ENCODE measurements at places on chromosomes 16 and 17.

DNA sequence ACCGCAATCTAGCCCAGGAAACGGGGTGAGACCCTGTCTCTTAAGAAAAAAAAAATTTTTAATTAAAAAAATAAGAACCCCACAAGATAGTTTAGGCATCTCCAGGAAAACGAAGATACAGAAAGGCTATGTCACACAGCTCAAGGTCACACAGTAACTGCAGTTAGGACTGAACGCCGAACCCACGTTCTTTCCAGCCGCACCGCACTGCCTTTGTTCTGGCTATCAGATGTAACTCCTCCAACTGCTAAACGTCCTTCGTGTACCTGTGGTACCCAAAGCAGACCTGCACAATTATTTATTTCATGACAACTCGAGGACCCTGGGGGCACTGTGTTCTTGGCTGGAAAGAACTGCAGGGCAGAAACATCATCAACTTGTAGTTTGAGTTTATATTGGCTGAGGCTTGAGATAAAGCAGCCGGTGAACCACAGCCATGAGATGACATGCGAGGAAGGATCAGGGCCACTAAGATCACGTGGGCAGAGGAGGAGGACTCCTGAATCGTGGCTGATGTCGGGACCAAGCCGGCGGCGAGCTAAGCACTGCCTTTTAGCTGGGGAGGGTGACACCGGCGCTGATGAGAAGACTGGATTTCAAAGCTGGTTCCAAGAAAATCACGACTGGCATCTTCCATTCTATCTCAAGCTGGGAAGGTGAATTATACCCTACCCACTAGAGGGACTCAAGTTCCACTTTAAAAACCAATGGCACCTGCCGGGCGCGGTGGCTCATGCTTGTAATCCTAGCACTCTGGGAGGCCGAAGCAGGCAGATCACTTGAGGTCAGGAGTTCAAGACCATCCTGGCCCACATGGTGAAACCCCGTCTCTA is 20.7 kb upstream of the MNT start:
- DNase-seq: no peak

DNA sequence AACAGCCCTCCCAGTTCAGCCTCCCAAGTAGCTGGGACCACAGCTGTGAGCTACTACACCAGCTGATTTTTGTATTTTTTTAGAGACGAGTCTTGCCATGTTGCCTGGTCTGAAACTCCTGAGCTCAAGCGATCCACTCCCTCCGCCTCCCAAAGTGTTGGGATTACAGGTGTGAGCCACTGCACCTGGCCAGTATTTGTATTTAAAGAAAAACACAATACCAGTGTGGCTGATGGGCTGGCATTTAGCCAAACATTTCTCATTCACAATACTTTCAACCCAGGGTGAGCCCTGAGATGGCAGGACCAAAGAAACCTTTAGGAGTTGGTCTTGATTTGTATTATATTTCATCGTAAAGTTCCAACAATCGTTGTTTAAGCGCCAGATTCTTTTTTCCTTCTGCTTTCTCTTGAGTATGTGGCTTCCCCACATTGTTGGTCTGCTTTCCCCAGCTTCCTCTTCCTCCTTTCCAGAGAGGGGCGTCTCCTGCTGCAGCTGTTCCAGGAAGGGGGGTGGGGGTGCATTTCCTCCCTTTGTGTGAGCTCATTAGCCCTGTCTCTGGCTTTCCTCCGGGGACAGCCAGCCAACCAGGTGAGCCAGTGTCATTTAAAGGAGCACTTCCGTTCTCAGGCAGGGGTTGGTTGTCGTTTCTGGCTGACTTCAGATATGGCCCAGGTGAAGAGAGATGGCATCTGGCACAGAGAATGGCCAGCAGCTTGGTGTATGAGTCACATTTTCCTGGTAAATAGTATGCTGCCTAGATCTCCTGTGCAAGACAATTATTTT is 79.9 kb downstream of the GPRC5B start:
- no peak for DNase-seq

DNA sequence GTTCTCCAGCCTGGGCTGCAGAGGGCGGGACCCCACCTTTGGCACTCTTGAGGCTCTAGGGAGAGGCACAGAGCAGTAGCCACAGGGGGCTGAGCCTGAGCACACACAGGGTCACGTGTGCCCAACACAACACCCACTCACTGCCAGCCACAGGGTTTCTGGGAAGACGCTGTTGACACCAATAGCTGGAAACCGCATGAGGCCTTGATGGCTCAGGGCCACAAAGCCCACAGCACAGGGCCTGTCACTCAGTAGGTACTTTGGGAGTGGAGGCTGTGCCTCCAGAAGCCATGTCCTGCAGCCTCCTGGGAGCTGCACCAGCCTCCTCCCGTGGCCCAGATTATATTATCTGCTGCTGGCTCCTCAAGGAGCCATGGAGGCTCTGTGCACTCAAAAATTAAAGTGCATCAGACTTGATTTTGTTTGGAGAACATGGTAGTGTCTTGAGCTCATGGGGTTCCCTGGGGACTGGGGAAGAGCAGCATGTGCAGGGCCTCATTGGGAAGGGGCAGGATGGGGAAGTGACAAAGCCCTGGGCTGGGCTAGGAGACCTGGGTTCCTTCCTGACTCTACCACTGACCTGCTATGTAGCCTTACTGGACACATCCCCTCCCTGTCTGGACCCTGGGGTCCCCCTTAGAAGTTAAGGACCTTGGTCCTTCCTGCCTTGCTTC is 12.5 kb upstream of the SREBF1 start:
- DNase-seq: no peak

GRCh38 chr16:57388359-57389086 is 16.0 kb upstream of the CCL17 start:
- no peak for DNase-seq

DNA sequence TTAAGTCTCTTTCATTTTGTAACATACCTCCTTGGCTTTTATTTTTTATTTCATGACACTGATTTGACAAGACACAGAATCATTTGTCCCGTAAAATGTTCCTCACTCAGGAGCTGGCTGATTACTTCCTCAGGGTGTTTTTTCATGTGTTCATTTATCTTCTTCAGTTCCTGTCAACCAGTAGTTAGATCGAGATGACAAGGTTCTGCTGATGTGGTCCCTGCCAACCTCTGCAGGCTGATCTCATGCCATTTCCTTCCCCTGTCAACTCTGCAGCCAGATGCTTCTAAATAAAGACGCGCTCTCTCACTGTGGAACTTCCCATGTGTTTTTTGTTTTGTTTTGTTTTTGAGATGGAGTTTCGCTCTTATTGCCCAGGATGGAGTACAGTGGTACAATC is 8.1 kb upstream of the CXCL16 start:
- no peak for DNase-seq

- DNase-seq: no peak
Measured at GRCh38 chr17:28554565-28554964, 2.1 kb upstream of the UNC119 start.

GRCh38 chr17:78168242-78168902 is at the start of gene SYNGR2:
SYNGR2 (plus strand) TSS chr17:78168581; CDS start chr17:78168617, 36 bp downstream.
- DNase-seq: no peak

- no peak for DNase-seq
Measured at GRCh38 chr16:66199189-66199588, 167.3 kb upstream of the CDH5 start.

GRCh38 chr16:75244225-75244809 is 7.1 kb downstream of the BCAR1 start:
- DNase-seq: no peak

DNA sequence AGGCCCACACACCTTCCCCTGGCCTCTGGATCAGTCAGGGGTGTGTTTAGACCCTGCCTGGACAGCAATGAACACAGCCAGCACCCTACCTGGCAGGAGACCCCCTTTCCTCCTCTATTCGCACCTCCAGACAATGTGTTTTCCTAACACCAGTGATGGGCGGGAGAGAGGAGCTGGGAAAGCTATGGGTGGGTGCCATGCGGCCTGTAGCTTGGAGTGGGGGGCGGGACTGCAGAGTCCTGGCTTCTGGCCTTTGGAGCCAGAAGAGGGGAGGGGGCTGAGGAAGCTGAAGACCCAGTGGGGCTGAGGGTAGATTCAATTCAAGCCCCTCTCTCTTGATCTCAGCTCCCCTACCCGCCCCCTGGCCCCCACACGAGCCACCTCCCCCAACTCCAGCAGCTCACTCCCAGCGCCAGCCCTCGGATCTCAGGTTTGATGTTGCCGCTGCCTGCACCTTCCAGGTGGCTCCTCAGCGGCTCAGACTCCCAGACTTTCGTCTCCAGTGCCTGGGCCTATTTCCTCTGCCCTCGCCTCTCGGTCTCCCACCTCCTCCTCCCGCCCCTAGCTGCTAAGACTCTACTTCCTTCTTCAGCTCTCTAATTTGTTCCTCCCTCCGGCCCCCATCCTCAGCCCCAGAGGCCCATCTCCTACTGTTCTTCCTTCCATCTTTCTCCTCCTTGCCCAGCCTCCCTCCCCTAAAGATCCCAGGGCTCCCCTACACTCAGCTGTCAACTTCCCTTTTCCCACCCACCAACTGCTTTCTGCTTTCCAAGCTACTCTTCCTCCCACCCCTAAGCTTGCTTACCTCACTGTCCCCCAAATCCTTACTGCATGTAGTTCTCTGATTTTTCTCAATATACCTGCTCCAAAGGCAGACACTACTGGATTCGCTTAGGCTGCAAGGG is 6.8 kb upstream of the SP6 start:
- no peak for DNase-seq

DNA sequence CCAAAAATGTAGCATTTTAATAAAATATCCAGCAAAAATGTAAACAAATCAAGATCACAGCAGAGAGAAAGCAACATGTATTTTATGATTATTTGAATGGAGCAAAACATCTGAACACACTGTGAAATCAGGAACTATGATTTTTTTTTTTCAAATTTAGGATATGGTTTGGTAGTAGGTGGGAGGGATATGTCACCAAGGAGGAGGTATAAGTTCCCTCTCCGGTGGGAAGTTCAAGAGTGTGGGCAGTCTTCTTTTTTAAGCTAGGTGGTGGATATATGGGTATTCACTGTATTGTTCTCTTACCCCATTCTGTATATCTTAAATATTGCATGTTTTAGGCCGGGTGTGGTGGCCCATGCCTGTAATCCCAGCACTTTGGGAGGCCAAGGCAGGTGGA is 10.2 kb downstream of the CDR2 start:
- no peak for DNase-seq

DNA sequence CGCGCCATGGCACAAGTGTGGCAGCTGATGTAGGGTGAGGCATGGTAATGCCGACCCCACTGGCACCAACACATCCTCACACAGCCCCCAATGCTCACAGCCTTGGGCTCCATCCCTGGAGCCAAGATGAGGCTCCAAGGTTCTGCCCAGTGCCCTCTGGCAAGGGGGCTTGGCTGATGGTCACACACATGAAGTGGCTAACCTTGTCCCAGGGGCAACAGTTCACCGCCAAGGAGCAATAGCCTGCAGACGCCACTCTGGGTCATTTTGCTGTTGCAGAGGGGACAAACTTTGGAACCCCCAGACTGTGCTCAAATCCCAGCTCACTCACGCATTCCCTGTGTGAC is 26.8 kb downstream of the TNFRSF13B start:
- DNase-seq: no peak

DNA sequence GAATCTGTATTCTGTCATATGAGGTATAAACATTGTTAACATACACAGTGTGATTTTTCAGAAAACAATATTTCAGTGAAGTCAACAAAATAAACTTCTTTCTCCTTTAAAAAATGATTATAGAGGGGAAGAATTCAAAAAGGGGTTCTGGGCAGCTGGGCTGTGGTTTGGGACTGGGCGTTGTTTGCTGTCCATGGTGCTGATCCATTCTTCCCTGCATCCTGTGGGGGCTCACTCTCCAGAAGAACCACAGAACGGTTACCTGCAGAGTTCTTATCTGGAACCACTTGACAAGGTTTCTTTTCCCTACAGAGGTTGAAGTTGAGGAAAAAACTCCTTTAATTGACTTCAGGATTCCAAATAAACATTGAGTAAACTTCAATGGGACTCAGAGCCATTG is 1091.0 kb downstream of the CDH8 start:
- DNase-seq: no peak

DNA sequence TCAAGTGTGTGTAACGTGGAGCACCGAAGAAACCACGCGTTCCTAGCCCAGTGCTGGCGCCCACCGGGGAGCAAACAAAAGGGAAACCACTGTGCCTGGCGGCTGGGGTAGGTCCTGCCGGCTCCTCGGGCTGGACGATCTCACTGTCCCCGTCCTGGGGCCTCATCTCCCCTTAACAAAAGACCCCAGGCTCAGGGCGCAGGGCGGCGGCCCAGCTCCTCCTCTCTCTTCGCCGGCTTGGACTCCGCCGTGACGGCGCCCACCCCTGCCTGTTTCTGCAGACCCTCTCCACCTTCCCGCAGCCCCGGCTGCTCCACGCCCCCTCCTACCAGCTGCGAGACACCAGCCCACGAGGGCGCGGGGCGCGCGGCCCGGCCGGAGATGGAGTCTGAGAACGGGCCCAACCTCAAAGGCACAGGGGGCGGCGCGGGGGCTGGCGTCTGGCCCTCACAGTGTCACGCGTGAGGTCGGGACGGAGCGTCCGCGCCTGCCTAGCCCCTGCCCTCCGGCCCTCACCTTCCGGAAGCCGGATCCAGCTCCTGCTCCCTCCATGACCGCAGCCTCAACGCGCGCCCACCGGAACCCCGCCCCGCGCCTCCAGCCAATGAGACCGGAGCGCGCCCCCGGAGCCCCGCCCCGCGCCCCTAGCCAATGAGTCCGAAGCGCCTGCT is at the start of gene CENPX:
TSS of gene CENPX (minus strand) at position 569 of the 671 bp plus-strand sequence. CDS start at position 552, 17 bp downstream.
- no peak for DNase-seq

DNA sequence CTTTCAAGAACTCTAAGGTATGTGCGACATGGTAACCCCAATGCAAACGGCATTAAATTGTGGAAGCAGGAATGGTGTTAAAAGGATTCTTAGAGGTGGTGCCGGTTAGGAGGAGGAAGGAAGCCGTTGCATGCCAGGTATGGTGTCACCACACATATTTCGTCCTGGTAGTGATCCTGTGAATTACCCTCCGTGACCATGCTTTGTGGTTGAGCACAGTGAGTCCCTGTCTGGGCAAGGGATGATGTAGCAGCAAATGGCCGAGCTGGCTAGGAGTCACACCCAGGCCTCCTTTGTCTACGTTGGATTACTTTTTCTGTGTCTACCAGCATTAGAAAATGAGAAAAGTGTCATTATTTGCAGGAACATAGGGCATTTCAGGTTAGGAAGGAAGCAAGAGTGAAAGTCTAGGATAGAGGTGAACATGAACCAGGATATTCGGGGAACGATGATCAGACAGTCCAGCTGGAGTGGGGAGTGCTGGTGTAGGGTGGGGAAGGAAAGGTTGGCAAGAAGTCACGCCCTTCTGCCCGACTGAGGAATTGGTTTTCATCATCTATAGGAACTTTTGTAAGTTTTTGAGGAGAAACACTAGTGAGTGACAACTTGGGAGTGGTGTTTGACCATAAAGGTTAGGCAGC is 123.5 kb downstream of the PRKCA start:
- DNase-seq: no peak

- no peak for DNase-seq
Measured at GRCh38 chr17:32622540-32622939, 135.7 kb downstream of the CDK5R1 start.

- DNase-seq: no peak
Measured at GRCh38 chr17:17763734-17764133, 73.1 kb downstream of the SREBF1 start.

- DNase-seq: no peak
Measured at GRCh38 chr16:82470620-82471152, 156.1 kb upstream of the CDH13 start.

All from SIG-M5 (cell line).